ENCODE measurements at places on chromosomes 4 and X.

GRCh38 chr4:145960012-145960411 is 21.4 kb upstream of the ZNF827 start:
- DNase-seq, result no peak

- no peak for DNase-seq
These were observed 488.6 kb upstream of the MAGEB2 start for GRCh38 chrX:29726811-29727210.

GRCh38 chr4:116018831-116019230 is 905.4 kb upstream of the NDST4 start:
- no peak for DNase-seq

DNA sequence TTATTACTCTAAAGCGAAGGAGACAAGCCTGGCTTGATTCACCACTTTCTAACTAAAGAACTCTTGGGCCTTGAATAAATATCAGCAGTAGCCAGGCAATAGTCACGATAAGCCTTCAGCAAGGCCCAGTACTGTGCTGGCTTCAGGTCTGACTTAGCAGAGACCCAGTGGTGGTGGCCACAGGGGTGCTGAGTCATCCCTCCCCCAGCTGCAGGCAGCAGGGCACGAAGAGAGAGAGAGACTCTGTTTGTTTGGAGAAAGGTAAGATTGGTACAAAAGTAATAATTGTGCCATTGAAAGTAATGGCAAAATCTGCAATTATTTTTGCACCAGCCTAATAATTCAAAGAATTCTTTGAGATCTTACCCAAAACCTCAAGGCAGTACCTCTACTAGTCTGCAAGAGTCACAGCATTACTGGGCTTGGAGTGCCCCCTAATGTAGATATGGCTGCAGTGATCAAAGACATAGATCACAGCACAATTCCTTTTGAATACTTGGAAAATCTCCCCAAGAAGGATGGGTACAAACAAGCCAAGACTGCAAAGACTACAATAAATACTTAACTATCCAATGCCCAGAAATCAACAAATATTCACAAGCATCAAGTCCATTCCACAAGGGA is 159.5 kb upstream of the USP38 start:
- DNase-seq, result no peak

DNA sequence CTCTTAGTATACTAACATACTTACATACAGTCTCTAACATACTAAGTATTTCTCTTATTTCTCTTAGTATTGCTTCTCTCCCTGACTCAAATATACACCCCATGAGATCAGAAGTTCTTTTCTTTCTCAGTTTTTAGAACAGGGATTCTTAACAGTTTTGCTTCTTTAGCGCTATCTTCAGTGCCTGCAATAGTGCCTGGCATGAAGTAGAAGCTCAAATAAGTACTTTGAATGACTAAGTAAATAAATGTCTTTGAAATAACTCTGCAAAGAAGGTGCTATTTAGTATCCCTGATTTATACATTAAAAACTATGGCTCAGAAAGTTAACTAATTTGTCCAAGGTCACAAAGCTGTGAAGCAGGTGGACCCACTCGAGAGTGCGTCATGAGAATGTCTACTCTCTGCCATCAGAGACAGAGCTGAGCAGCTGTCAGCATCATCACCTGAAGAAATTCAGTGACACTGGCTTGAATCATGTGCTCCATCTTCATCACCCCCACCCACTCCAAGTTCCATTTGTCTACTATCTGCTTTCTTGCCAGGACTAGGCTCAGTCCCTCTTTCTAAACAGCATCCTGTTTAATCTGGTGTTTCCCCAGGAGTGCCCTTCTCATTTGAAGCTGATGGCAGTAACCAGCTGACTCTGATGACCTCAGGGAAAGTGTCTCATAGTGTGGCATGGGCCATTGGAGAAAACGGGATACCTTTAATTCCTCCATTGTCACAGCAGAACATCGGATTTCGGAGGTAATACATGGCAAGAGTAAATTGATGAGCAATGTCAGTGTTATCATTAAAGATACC is 83.1 kb downstream of the CC2D2A start:
- DNase-seq, result no peak

DNA sequence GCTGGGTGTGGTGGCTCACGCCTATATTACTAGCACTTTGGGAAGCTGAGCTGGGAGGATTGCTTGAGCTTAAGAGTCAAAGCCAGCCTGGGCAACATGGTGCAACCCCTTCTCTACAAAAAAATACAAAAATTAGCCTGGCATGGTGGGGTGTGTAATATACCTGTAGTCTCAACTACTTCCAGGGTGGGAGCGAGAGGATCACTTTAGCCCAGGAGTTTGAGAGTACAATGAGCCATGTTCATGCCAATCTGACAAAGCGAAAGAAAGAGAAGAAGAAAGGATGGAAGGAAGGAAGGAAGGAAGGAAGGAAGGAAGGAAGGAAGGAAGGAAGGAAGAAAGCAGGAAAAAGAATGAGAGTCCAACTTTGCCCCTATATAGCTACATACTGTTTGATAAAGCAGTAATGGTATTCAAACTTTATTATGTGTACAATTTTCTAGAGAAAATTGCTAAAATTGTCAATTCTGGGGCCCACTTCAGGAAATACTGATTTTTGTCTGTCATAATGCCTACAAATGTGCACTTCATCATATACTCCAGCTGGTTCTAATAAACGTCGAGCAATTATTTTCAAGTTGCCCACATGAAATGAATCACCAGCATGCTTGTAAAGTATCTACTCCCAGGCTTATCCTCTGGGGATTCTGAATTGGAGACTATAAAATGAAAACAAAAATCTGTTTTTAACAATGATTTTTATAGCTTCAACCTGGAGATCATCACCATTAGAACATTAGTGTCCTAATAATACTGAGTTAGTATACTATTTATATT is 132.3 kb downstream of the NDST4 start:
- DNase-seq, result no peak

DNA sequence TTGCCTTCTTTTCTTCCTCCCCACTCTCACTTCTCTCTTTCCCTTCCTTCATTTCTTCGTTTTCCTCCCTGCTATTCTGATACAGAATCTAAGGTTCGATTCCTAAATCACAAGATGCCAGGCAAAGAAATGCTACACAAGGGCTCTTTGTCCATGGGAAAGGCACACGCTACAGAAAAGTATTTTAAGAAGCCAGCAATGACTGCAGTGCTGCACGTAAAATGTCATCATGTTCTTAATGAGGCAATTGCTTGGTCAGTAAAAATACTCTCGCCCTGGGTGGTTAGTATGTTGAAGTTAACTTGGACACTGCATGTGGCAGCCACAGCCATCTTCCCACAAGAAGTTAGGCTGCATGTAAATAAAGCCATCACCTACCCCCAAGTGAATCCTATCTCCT is 178.4 kb downstream of the DHX15 start:
- DNase-seq, result no peak

GRCh38 chr4:89331197-89331596 is 23.6 kb upstream of the GPRIN3 start:
- DNase-seq, result no peak

- no peak for DNase-seq
These were observed 41.8 kb upstream of the HS3ST1 start for GRCh38 chr4:11470438-11471045.

All from DMS79 (cell line).